ENCODE measurements at places on chromosomes 7 and 10. TPM values are rescaled to one million over a fixed set of nuclear protein-coding genes. Genes with fewer than 3 reads are reported as not detected.

Gene UNCX
- not detected for polyA plus RNA-seq

Gene SAMD9L
- 6.8 TPM for polyA plus RNA-seq

Gene ITPRID1
- not detected for polyA plus RNA-seq

GRCh38 chr7:104089612-104090011 is 100.2 kb upstream of the RELN start:
- no peak for DNase-seq

- no peak for DNase-seq
These were observed 474.5 kb upstream of the PODXL start for GRCh38 chr7:132030883-132031282.

DNA sequence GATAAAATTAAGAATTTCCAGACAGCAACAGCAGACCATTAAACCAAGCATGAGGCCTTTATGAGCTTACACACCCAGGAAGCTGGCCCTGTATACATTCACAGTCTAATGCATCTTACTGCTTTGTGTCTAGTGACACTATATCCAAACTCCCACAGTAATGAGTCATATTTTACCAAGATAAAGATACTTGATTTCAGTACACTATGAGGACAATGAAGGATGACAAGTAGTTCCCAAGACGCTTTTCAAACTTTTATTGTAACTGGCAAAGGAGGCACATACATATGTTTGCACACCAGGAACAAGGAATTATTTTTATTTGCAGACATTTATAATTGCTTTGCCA is 148.0 kb downstream of the TSPAN12 start:
- no peak for DNase-seq

- no peak for DNase-seq
These were observed 97.3 kb upstream of the IKZF1 start for GRCh38 chr7:50207251-50207564.

- DNase-seq, result no peak
These were observed 607 bp upstream of the GRB10 start for GRCh38 chr7:50783303-50783702.

GRCh38 chr7:127290801-127291361 is 38.1 kb upstream of the GRM8 start:
- no peak for DNase-seq

DNA sequence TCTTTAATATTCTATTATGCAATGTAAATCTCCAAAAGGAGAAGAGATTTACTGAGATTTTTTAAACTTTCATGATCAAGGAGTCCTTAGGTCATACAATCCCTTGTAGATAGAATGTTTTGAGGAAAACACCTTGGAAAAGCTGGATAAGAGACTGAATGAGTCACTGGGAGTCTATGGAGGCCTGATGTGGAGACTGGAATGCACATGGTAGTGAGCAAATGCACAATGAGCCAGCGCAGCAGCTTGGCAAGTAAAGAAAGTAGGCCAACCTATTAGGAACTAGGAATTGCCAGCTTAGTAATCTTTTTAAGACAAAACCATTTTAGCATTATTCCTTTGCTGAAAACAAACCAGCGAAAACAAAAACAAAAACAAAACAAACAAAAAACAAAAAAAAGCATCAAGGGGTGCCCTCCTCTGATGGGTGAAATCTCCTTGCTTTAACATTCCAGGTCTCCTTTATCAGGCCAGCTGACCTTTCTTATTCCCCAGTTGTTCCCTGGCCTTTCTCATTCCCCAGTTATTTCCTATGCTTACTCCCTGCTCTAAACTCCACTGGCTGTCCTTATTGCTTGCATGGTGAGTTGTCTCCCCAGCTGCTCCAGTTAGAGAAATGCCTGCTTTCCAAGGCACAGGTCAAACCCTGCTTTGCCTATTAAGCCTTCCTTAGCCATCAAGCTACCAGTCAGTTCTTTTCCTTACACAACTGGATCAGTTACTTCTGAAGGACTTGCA is 135.8 kb downstream of the PLCE1 start:
- no peak for DNase-seq

DNA sequence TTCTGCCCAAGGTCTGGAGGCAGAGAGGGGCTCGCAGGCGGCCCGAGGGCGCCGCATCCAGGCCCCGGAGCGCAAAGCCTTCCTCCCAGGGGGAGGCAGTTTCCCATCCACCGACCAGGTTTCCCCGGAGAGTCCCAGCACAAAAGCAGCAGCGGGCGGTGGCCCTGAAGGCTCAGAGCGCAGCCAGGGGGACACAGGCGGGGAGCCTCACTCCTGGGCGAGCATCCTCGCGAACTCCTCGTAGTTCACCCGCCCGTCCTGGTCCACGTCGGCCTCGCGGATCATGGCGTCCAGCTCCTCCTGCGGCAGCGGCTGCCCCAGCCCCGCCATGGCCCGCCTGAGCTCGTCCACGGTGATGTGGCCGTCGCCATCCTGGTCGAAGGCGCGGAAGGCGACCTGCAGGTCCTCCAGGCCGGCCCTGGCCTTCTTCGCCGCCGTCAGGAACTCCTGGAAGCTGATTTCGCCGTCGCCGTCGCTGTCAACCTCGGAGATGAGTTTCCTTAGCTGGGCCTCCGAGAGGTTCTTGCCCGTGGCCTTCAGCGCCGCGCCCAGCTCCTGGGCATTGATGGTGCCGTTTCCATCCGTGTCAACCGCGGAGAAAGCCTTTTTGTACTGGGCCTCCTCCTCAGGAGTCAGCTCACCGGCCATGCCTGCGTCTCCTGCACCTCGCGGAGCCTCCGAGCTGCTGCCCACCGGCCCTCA is 428 bp downstream of the CALML5 start:
- no peak for DNase-seq

GRCh38 chr7:82172017-82172416 is 271.6 kb downstream of the CACNA2D1 start:
- no peak for DNase-seq

Measured in keratinocyte (primary cell).